NCI-H1092 (cell line): ENCODE measurements at places on chromosomes 3 and 15.

DNA sequence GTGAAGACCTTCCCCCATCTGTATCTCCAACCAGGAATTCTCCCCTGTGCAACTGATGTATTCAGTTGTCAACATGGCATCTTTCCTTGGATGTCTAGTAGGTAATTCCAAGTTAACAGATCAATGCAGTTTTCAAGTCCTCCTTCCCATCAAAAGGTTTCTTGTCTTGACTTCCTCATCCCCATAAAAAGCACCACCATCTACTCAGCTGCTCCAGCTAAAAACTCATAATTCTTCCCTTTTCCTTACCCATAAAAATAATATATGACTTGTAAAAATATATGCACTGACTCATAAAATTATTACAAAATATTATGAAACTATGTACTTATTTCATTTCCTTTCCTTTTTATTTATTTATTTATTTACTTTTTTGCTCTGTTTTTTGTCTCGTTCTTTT is 5.0 kb upstream of the CAND2 start:
- DNase-seq = no peak

- no peak for DNase-seq
Observed at GRCh38 chr3:183868796-183869195, 15.9 kb downstream of the PARL start.

DNA sequence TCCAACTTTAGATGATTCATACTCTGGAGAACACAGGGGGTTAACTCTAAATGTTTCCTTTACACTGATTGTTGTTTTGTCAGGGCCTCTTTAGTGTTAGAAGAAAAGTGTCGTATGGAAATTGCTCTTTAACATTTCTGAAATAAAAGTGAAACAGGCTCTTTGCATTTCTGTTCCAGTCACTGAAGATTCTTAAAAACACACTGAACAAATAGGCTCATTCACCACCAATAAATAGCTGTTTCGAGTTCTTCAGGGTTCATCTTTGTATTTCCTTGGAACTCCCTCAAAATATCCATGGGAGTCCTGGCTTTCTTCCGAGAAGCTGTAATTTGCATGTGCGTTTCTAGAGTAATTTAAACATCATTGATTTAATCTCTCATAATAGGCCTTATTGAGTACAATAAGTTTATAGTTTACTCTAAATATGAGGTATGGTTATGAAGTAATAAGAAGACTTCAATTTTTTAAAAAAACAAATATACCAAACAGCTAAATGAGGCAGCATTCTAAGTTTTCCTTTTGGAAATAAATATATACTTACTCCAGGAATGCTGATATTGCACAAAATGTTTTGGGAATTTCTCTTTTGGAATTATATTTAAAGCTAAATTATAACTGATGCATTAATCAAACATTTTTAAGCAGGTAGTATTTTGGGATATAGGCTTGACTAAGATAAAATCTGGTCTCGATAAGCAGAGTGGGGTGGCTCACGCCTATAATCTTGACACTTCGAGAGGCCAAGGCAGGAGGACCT is 327.4 kb downstream of the EPHA3 start:
- DNase-seq = no peak

GRCh38 chr3:51024765-51025632 is 350.3 kb downstream of the DOCK3 start:
- DNase-seq = no peak

GRCh38 chr15:92806763-92807162 is 93.4 kb upstream of the CHD2 start:
- no peak for DNase-seq

DNA sequence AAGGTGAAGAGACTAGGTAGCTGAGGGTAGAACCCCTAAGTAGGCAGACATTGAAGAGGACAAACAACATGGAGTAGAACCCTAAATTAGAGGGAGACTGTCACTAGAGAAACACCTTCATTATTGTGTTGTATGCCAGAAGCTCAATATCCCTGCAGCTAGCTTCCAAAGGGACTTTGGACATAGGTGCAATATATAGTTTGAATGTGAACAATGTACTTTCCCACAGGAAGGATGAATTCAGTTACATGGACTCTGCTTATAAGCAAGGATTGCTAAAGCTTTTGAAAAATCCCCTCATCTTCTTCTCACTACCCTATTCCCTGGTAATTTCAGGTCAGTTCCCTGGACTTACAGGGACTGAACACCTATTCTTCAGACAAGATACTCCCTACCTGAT is 288.9 kb downstream of the UBE2E2 start:
- no peak for DNase-seq

DNA sequence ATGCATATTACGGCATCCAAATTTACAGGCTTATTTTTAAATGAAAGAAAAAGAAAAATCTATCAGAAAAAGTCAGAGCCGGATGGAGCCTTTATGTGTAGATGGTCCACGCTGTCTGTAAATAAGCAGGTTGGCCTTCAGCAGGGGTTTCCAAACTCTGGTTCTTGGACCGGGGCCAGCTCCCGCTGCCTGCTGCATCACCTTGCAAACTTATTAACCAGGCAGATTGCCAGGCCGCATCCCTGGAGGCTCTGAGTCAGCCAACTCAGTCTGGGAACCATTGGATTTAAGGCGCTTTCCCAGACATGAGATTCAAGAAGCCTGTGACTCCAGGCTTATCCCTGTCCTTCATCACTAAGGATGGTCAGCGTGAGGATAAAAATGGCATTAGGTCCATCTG is 212.4 kb downstream of the OPA1 start:
- peak; percentile 80 for DNase-seq

DNA sequence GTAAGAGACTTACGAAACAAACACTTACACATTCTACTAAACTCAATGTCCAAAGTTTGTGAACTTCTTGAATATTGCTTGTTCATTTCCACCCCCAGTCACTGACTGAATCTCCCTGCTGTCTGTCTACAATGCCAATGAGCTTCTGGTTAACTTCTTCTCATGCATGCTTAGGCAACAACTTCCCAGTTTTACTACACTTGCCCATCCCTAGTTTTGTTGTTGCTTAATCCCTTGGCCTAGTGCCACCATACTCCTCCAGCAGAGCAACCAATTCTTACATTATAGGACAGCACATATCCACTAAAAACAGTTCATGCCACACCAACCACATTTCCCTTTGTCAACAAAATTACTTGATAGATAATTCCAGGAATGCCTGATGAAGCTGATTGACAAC is 40.9 kb upstream of the CCR2 start:
- no peak for DNase-seq

GRCh38 chr3:16741890-16742289 is 136.7 kb upstream of the DAZL start:
- no peak for DNase-seq

DNA sequence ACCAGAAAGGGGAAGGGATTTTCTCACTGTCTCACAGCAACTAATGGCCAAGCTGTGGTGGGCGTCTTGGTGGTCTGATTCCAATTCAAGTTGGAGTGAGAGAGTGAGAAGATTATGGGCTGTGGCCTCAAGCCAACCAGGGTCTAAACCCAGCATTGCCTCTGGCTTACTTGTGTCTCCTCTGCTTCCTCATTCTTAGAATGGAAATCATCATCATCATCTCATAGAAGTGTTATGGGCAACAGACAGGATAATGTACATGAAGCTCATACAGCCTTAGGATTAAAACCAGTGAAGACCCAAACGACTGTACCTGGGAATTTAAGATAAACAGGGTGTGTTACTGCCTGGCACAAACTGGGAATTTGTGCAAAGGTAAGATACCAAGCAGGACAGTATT is 29.1 kb upstream of the IREB2 start:
- no peak for DNase-seq

GRCh38 chr3:47877290-47877689 is 74.4 kb downstream of the DHX30 start:
- no peak for DNase-seq

GRCh38 chr3:40333416-40333815 is 23.9 kb downstream of the EIF1B start:
- no peak for DNase-seq

GRCh38 chr15:89383365-89384175 is 48.9 kb upstream of the POLG start:
- DNase-seq = peak; percentile 92

- DNase-seq = no peak
Observed at GRCh38 chr3:141994856-141995255, 118.4 kb downstream of the ATP1B3 start.

DNA sequence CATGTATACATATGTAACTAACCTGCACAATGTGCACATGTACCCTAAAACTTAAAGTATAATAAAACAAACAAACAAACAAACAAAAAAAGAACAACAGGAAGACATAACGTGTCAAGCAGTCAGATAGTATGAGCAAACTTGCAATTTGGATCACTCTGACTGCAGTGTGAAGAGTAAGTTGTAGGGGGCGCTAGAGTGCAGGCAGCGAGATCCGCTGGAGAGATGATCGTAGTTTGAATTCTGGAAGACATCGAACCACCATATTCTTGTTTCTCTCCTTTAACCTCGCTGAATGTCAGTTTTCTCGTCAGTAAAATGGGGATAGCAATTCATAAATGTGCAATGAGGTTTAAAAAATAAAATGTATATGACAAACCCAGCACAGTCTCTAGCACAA is 165.2 kb upstream of the LMCD1 start:
- no peak for DNase-seq

- no peak for DNase-seq
Observed at GRCh38 chr15:81011593-81011992, 10.9 kb downstream of the TLNRD1 start.

DNA sequence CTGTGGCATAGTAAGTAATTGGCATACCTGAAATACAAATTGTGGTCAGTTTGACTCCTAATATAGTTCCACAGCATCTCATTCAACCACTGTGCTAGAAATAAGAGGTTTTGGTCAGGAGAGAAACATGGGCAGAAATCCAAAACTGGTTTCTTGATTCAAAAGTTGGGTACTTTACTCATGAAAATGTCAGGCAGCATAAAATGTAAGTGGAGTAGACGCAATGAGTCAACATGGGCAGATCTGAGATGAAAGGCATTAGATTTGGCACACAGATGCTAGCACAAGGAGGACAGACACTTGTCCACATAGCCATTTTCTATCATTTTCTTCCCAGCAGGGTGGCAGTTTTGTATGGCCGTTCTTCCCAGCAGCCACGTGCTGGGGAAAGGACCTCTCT is 255.8 kb upstream of the CDIN1 start:
- DNase-seq = no peak
